ENCODE measurements at places on chromosomes 1 and 21. TPM values are rescaled to one million over a fixed set of nuclear protein-coding genes. Genes with fewer than 3 reads are reported as not detected.

Gene ST6GALNAC3
- 0.47 TPM for total RNA-seq

Gene LRRN2
- total RNA-seq, result 0.34 TPM

Gene LYST
- total RNA-seq, result 14.1 TPM

Gene AQP10
- not detected for total RNA-seq

Gene HRNR
- not detected for total RNA-seq

Gene RAB7B
- total RNA-seq, result 13.6 TPM

Gene S100A7A
- not detected for total RNA-seq

Gene UBAP2L
- total RNA-seq, result 49.8 TPM
